Calu3 (cell line): ENCODE measurements at places on chromosomes 7 and 10. TPM values are rescaled to one million over a fixed set of nuclear protein-coding genes. Genes with fewer than 3 reads are reported as not detected.

Gene FKBP9
- 124 and 160 TPM in 2 replicates for total RNA-seq

DNA sequence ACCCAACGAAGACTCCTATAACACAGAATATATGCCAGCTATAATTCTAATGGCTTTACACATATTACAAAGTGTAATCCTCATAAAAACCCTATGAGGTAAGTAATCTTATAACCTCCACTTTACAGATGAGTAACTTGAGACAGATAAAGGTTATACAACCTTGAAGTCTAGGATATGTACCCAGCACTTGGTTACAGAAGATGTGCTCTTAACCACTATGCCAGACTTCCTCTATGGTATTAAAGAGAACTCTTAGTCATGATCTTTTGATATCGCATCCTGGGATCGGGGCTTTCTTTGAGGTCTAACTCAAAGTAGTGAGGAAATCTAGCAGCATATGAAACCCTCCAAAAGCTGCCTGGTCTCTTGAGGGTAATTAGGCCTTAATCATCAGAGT is 319.2 kb upstream of the LRRN3 start:
- DNase-seq = no peak

Gene GHRHR
- not detected in 2 replicates for total RNA-seq

Gene TRIL
- total RNA-seq = 0.44 and 0.47 TPM in 2 replicates

- DNase-seq = no peak
These were observed 40.2 kb downstream of the GRK5 start for GRCh38 chr10:119247550-119247894.

- DNase-seq = no peak
These were observed 14.5 kb upstream of the PYROXD2 start for GRCh38 chr10:98429320-98430072.

Gene FFAR4
- 0.61 and 0.97 TPM in 2 replicates for total RNA-seq

Gene EPO
- not detected in 2 replicates for total RNA-seq

DNA sequence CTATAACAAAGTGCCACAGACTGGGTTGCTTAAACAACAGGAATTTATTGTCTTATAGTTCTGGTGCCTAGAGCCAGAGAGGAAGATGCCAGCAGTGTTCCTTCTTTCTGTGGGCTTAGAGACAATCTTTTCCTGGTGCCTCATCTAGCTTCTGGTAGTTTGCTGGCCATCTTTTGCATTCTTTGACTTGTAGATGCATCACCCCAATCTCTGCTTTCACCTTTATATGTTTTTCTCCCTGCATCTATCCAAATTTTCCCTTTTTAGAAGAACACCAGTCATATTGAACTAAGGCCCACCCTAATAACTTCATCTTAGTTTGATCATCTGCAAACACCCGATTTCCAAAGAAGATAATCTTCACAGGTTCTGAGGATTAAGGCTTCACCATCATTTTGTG is 66.8 kb downstream of the CDK1 start:
- DNase-seq = no peak

DNA sequence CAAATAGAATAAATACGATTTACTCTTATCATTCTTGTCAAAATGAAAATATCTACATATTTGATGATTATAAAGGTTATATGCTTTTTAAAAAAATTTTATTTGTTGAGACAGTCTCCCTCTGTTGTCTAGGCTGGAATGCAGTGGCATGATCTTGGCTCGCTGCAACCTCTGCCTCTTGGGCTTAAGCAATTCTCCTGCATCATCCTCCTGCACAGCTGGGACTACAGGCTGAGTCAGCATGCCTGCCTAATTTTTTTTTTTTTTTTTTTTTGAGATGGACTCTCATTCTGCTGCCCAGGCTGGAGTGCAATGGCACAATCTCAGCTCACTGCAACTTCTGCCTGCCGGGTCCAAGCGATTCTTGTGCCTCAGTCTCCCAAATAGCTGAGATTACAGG is 48.9 kb downstream of the PUS7 start:
- DNase-seq = no peak

DNA sequence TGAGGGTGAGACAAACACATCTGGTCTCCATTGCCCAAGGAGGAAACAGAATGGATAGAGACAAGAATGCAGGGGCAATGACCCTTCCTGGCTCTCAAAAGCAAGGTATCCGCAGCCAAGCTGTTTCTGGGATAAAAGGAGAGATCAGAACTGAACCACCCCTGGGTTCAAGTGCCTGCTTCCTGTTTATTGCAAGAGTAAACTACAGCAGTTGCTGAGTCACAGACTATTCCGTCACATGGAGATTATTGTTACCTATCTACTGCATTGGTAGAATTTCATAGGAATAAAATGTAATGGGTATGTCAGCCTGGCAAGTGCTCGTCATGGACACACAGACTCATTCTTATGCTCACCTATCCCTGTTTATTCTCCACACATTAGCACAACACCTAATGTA is 821.6 kb downstream of the GRID1 start:
- no peak for DNase-seq

Gene TMEM229A
- total RNA-seq = not detected in 2 replicates

Gene LIPN
- total RNA-seq = not detected in 2 replicates

DNA sequence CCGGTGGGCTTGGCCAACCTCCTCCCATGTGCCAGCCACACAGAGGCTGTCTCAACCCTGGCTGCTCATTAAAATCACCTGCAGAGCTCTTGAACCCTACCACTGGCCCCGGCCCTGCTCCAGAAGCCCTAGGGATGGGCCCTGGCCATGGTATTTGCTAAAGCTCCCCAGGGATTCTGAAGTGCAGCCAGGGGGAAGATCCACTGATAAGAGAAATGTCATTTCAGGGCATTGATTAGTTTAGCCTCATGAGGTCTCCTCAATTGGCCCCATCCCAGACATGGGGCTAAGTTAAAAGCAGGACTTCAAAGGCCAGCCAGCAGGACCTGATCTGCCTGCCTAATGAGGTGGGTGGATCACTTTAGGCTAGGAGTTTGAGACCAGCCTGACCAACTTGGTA is 65.2 kb downstream of the ABRAXAS2 start:
- no peak for DNase-seq

Gene PON1
- total RNA-seq = 0.71 TPM in 1 of 2 replicates, not detected in the other

Gene FAM237B
- total RNA-seq = not detected in 2 replicates

Gene FAM241B
- total RNA-seq = 22.9 and 25.2 TPM in 2 replicates

DNA sequence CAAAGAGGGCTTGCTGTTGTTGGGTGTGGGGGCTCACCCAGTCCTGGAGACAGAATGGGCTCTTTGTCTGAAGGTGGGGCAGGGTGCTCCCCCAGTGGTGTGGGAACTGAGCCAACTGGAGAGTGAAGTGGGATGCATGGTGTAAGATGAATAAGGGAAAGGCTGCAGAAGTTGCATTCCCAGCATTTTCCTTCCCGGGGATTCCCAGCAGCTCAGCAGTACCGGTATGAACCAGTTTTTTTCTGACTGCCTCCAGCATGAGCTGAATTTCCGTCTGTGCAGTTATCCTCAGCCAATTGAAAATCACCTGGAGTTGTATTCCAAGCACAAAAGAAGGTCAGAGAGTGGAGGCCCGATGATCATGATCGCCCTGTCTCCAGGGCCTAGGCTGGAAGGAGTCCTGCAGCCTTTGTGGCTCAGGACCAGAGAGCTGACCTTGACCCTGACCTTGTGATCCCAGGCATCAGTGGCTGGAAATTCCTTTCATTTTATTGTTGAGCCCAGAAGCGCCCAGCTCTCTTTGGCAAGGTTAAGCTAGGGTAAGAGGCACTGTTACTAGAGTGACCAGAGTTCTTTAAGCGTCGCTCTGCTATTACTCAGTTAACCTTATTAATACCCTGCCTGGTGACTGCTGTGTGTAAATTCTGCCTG is 33.4 kb downstream of the OGDH start:
- peak; percentile 88 for DNase-seq
